ENCODE measurements at places on chromosomes 5 and 9. TPM values are rescaled to one million over a fixed set of nuclear protein-coding genes. Genes with fewer than 3 reads are reported as not detected.

Gene NIM1K
- 0.04 TPM for total RNA-seq

Gene PTPN3
- 6.3 TPM for total RNA-seq

Gene TMEFF1
- total RNA-seq: 20.6 TPM

Gene ADAMTSL1
- total RNA-seq: 3.3 TPM

Gene PCDHB9
- 5.1 TPM for total RNA-seq

Gene INSL6
- total RNA-seq: not detected

Gene MARCOL
- total RNA-seq: not detected

DNA sequence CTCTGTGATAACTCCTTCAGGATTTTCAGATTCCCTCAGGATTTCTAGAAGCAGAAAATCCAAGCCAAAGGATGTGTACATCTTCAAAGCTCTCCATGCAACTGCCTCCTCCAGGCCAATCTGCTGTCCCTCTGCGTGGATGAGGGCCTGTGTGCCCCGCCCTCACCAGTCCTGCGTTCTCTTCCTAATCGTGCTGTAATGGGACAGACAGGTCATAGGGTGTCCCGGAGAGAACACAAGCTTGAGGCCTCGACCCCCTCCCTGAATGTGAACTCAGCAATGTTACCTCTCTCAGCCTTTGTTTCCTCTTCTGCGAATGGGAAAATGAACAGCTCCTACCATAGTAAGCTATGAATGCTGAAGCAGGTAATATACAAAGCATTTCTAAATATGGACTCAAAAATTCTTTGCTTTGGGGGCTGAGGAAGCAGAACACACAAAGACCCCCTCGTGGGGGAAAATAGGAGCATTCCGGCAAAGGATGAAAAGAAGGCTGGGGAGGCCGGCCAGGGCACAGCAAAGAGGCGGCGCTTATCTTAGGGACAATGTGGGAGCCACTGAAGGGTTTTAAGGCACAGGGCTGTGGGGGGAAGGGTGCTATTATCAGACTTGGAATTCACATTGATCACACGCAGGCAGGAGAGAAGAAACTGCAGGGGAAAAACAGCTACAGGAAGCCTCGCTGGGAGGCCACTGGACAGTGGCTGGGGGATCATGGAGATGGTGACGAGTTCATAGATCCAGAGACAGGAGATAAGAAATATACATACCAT, 57.2 kb upstream of the FBXW11 start:
- no peak for DNase-seq
- H3K27me3 ChIP-seq: no peaks in the 10 kb centered on the region
- H3K27ac ChIP-seq: no peak overlapping the region
- H3K36me3 ChIP-seq: peaks cover 14% of the 10 kb centered on the region

GRCh38 chr9:127838375-127839078, 15.9 kb downstream of the ENG start:
- no peaks in the 10 kb centered on the region for H3K27me3 ChIP-seq
- H3K4me3 ChIP-seq: no peak overlapping the region
- H3K27ac ChIP-seq: 0 out of 2 replicates have a peak overlapping the region, but pooled peaks have one; percentile 6
- peaks cover 13% of the 10 kb centered on the region for H3K4me1 ChIP-seq

- H3K27ac ChIP-seq: no peak overlapping the region
- H3K27me3 ChIP-seq: no peaks in the 10 kb centered on the region
- no peak for DNase-seq
- H3K4me3 ChIP-seq: no peak overlapping the region
These were observed 52.7 kb downstream of the MSX2 start for GRCh38 chr5:174777111-174777510.

- H3K27ac ChIP-seq: no peak overlapping the region
- no peaks in the 10 kb centered on the region for H3K27me3 ChIP-seq
These were observed 713.6 kb downstream of the TLE4 start for GRCh38 chr9:80285326-80285725.

GRCh38 chr9:112601636-112602035, 115.0 kb downstream of the KIAA1958 start:
- H3K4me3 ChIP-seq: no peak overlapping the region
- no peak for DNase-seq
- no peaks in the 10 kb centered on the region for H3K27me3 ChIP-seq
- no peaks in the 10 kb centered on the region for H3K36me3 ChIP-seq
- H3K4me1 ChIP-seq: no peaks in the 10 kb centered on the region

DNA sequence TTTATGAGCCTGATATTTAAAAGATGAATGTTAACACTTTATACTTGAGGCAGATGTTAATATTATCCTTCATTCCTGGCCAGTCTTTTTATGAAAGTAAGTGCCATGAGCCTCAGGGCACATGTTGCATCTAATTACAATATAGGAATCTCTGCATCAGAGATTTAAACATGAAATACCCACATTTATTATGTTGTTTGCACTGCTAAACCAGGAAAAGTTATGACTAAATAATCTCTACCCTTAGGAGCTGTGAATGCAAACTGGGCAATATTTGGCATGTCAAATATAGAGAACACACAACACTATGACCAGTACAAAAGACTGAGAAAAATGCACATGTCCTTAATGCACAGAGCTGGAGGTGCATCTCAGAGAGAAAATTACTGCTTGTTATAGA, 526.1 kb upstream of the GRAMD2B start:
- no peaks in the 10 kb centered on the region for H3K36me3 ChIP-seq
- no peak overlapping the region for H3K4me3 ChIP-seq
- no peaks in the 10 kb centered on the region for H3K4me1 ChIP-seq
- H3K27ac ChIP-seq: no peak overlapping the region

DNA sequence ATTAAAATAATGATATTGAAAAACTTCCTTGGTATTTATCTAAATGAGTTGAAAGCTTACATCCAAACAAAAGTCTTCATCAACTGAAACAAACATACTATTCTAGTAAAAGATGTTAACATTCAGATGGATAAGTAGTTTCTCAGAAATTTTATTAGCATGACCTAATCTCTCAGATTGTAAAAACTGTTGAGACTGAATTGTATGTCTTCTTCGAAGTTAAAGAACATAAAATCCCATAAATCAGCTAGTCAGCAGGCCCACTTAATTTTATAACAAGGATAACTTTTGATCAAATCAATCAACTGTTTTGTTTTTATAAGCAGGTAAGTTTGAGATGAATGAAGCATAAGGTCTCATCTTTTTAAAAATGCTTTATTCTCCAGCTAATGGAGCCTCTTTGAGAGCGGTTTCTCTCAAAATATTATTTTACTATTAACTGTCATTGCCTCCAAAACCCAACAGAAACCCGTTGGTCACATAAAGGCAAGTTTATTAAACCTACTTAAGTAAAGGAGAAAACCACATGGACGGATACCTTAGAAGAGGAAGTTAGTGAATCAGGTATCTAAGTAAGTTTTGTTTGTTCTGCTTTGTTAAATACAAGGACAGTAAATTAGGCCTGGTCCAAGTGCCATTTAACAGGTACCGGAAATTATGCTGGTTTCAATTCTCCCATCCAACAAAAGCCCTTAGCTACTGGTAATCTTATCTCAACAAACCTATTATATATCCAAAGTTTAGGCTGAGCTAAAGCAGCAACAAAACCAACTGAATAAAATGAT, 457.0 kb downstream of the PDE4D start:
- no peak overlapping the region for H3K27ac ChIP-seq
- no peak for DNase-seq
- H3K4me3 ChIP-seq: no peak overlapping the region
- no peaks in the 10 kb centered on the region for H3K36me3 ChIP-seq

GRCh38 chr5:7754997-7755596, 95.8 kb downstream of the CFAP90 start:
- H3K27me3 ChIP-seq: no peaks in the 10 kb centered on the region
- H3K27ac ChIP-seq: no peak overlapping the region
- DNase-seq: peak; percentile 27
- H3K4me1 ChIP-seq: peaks cover 24% of the 10 kb centered on the region
- H3K4me3 ChIP-seq: no peak overlapping the region

DNA sequence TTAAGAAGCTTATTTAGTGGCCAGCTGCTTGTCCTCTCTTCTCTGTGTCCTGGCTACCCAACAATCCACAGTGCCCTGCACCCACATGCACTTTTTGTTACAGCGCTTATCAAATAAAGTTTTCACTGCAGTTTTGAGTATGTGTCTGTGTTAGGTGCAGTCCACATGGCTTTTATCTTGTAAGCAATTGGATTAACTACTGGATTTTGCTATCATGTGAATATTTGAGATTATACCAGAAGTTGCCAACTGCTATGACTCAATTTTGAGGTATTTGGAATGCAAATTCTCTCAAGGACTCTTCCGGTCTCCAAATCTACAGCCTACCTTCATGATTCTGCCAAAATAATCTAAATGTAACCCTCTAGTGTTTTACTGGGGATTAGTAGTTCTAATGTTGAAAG, 690.2 kb downstream of the NR2F1-AS1 start:
- no peak overlapping the region for H3K27ac ChIP-seq
- no peaks in the 10 kb centered on the region for H3K4me1 ChIP-seq
- no peaks in the 10 kb centered on the region for H3K27me3 ChIP-seq
- DNase-seq: no peak

DNA sequence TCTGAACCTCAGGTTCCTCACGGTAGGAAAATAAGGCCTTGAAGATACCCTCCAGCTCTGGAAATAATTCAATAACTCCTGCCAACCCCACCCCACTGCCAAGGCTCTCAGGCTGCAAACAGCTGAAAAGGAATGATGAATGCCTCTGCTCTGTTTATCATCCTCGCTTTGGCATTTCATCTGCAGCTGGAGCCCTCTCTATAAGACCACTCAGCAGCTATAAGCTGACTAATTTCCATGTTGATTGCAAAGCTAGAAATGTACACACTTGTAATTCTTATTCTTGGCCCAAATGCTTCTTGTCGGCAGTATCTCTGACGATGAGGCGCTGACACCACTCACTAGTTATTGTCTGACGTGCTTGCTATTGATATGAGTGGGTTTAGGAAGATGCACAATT, 408.4 kb upstream of the NMUR2 start:
- H3K36me3 ChIP-seq: no peaks in the 10 kb centered on the region
- no peak for DNase-seq
- H3K4me1 ChIP-seq: no peaks in the 10 kb centered on the region
- H3K4me3 ChIP-seq: no peak overlapping the region
- no peak overlapping the region for H3K27ac ChIP-seq

DNA sequence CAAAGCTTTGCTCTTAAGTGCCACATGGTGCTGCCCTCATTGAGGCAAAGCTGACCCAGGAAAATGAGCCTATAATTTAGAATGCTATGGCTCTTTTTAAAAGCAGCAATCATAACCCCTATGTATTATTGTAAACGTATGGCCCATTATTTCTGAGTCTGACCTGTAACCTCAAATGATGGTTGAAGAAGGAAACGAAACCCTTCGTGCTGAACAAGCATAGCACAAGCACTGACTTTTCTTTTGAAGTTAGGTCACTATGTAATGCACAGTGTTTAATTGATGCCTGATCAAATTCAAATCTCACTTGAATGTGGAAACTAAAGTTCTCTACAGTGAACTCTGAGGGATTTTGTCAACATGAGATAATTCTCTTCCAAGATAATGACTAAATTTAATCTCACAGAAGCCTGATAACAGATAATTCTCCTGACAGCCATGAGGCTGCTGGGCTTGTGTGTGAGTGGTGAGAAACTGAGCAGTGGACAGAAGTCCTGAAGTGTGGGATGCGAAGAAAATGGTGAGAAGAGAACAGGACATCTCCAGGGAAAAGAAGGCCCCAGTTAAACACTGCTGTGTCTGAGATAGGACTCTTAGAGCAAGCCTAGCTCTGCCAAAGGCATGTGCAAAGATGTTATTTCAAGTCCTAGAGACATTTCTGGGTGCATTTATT, 226.9 kb downstream of the MAN2A1 start:
- H3K27me3 ChIP-seq: no peaks in the 10 kb centered on the region
- no peaks in the 10 kb centered on the region for H3K36me3 ChIP-seq
- DNase-seq: no peak

DNA sequence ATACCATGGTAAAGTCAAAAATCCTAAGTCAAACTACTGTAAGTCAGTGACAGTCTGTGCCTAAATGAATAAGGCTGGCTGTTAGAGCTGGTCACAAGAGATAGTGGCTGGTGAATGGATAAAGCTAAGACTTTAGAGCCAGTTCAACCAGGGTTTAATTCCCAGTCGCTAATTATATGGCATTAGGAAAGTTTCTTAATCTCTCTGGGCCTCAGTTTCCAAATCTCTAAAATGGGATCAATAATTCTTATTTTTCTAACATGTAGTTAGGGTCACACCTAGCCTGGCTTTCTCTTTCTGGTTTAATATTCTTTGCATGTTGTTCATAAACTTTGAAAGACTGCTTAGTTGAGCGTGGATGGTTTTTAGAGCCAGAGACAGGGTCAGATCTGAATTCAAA, 64.8 kb downstream of the SMIM15 start:
- no peak for DNase-seq
- H3K27me3 ChIP-seq: no peaks in the 10 kb centered on the region
- no peaks in the 10 kb centered on the region for H3K4me1 ChIP-seq
- no peaks in the 10 kb centered on the region for H3K36me3 ChIP-seq

DNA sequence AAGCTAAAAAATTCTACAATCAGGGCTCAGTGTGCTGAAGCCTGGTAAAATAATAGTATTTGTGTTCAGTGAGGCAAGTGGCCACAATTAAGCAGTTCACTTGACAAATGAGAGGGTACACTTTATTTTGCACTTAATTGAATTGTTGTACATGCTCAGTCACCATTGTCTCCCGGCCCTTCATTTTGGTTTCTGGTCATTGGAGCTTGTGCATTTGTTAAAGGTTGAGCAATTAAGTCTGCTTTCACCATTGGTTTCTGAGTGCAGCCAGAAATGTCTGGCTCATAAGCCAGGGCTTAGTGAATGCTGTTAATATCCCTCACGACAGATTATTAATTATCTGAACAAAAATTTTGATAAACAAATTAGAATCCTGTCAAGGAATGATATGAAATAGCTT, 89.6 kb downstream of the PRDM6 start:
- DNase-seq: no peak
- H3K4me1 ChIP-seq: no peaks in the 10 kb centered on the region
- H3K27me3 ChIP-seq: no peaks in the 10 kb centered on the region
- H3K27ac ChIP-seq: no peak overlapping the region
- H3K36me3 ChIP-seq: no peaks in the 10 kb centered on the region

GRCh38 chr9:90020276-90020871, 415.6 kb downstream of the GADD45G start:
- peak overlapping the region; percentile 51 for H3K27ac ChIP-seq
- no peaks in the 10 kb centered on the region for H3K36me3 ChIP-seq
- H3K4me3 ChIP-seq: no peak overlapping the region
- H3K4me1 ChIP-seq: peaks cover 16% of the 10 kb centered on the region
- peak; percentile 82 for DNase-seq

DNA sequence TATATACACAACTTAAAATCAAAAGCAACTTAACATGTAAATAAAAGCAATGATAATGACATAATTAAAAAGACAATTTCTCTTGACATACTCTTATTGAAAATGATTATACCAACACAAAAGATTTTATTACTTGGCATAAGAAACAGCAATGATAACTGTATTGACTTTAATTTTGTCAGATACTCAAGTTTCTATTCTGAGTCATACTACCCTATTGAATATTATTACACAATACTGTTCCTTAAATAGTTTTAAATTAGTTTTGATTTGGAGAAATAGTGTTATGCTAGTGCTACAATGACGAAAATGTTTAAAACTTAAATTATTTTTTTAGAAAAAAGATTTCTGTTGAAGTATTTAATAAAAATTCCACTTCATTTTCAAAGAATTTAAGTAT, 1319.3 kb upstream of the C9orf72 start:
- DNase-seq: no peak
- no peak overlapping the region for H3K27ac ChIP-seq
- H3K4me3 ChIP-seq: no peak overlapping the region
- no peaks in the 10 kb centered on the region for H3K27me3 ChIP-seq
- H3K36me3 ChIP-seq: no peaks in the 10 kb centered on the region
